ENCODE measurements at places on chromosomes 5 and 9. TPM values are rescaled to one million over a fixed set of nuclear protein-coding genes. Genes with fewer than 3 reads are reported as not detected.

- no peak overlapping the region for H3K4me3 ChIP-seq
- no peak overlapping the region for H3K27ac ChIP-seq
- peaks cover 5% of the 10 kb centered on the region for H3K36me3 ChIP-seq
- H3K27me3 ChIP-seq, result no peaks in the 10 kb centered on the region
These were observed 1089.5 kb upstream of the DMAC1 start for GRCh38 chr9:8889100-8889499.

The REXO4 gene
- total RNA-seq, result 23.4 TPM

The ELOVL7 gene
- 42.7 TPM for total RNA-seq

DNA sequence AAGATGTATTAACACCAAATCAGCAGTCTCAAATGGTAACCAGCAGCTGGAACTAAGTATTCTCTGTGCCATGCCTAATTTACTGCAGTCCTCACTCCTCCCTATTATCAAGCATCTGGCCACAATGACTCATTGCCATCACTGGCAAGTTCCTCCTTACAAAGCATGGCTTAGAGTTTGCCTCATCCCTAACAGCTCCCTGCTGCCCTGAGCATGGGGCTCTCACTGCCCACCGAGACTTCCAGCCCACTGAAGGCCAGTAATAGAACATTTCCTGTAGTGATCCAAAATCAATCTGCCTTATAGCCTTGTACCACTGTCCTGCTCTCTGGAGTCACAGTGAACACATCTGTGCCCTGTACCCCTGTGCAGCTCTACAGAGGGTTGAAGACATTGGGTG, 211.9 kb upstream of the TRIM32 start:
- H3K27ac ChIP-seq, result no peak overlapping the region
- H3K4me1 ChIP-seq, result no peaks in the 10 kb centered on the region
- H3K27me3 ChIP-seq, result peaks cover 17% of the 10 kb centered on the region
- no peak overlapping the region for H3K4me3 ChIP-seq
- no peak for DNase-seq

The SLC25A2 gene
- 0.27 TPM for total RNA-seq

GRCh38 chr5:113081091-113081839, 104.7 kb downstream of the DCP2 start:
- H3K4me3 ChIP-seq, result no peak overlapping the region
- no peak for DNase-seq
- H3K27ac ChIP-seq, result no peak overlapping the region
